ENCODE measurements at places on chromosomes 13 and 19.

DNA sequence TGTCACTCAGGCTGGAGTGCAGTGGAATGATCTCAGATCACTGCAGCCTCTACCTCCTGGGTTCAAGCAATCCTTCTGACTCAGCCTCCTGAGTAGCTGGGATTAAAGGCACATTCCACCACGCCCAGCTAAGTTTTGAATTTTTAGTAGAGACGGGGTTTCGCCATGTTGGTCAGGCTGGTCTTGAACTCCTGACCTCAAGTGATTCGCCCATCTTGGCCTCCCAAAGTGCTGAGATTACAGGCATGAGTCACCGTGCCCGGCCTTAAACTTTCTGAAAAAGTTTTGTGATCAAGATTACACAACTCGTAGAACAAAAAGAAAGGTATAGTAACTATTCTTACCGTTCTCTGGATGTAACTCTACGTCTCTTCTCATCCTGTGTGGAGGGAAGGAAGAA, 21.2 kb downstream of the DNMT1 start:
- DNase-seq = no peak

- DNase-seq = no peak
Measured at GRCh38 chr13:33787051-33787591, 30.8 kb upstream of the RFC3 start.

DNA sequence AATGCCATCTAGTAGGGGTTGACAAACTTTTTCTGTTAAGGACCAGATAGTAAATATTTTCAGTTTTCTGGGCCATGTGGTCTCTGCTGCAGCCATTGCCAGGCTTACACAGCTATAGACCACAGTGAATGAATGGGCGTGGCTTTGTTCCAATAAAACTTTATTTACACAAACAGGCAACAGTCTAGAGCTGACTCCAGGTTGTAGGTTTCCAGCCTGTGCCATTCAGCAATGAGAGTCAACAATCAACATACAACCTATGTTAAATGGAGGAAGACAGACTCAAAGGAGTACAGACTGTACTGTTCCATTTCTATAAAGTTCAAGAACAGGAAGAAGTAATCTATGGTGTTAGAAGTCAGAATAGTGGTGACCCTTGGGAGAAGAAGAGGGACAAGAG, 15.2 kb upstream of the IZUMO2 start:
- no peak for DNase-seq

DNA sequence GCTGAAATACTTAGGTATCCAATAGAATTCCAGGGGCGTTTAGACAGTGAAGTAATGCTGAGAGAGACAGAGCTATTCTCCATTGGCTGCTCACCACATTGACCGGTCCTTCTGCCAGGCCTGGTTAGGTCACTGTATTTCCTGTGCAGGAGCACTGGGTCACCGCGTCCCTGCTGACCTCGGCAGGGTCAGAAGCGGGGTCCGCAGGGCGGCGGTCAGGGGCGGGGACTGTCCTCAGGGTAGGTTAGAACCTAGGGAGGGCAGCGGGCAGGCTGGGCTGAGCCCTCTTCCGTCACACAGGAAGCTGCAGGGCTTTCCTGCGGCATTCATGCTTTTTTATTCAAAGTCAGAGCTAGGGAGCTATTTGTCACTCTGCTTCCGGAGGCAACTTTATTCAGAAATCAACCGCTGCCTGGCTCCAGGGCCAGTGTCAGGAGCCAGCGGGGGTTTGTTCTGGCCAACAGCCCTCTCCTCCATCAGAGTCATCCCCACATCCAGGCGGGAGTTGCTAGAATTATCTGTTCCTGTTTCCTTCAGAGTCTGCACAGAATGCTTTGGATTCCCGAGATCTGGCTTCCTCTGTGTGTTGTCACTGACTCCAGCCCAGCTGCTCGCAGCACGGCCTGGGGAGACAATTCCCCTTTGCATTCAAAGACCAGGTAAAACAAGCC, 81.2 kb upstream of the WASF3 start:
- no peak for DNase-seq

DNA sequence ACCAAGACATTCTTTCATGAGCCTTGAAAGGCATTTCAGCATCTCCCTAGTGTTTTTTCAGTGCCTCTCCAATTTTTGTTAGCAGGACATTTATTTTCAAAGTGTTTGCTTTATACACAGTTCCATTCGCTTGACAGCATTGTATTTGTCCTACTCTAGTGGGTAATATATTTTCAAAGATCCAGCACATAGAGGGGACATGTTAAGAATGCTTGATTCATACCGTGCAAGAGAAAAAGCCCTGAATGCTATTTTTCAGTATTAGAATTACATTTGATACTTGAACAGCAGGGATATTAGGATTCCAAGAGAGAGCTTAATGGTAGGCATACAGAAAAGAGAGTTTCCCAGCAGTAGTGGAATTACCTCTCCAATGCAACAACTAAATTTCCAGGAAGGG, 21.3 kb downstream of the ERICH6B start:
- DNase-seq = no peak

- no peak for DNase-seq
Measured at GRCh38 chr13:26422036-26422435, 135.4 kb upstream of the WASF3 start.

GRCh38 chr13:77874406-77874805, 44.2 kb downstream of the EDNRB start:
- no peak for DNase-seq

DNA sequence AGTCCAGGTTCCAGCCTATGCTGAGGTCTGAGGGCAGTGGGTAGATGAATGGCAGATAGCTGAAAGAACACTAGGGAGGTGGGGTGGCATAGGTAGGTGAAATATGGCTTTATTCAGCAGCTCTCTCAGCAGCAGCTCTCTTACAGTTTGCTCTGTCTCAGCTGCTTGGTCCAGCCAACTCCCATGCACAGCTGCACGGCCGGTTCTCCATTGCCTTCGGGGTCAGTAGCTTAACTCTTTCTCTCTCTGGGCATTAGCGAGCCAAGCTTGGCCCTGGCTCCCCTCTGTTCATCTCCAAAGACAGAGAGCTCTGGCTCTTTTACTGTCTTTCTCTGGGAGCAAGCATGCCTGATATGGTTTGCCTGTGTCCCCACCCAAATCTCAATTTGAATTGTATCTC, 151.9 kb downstream of the MYO16 start:
- no peak for DNase-seq

DNA sequence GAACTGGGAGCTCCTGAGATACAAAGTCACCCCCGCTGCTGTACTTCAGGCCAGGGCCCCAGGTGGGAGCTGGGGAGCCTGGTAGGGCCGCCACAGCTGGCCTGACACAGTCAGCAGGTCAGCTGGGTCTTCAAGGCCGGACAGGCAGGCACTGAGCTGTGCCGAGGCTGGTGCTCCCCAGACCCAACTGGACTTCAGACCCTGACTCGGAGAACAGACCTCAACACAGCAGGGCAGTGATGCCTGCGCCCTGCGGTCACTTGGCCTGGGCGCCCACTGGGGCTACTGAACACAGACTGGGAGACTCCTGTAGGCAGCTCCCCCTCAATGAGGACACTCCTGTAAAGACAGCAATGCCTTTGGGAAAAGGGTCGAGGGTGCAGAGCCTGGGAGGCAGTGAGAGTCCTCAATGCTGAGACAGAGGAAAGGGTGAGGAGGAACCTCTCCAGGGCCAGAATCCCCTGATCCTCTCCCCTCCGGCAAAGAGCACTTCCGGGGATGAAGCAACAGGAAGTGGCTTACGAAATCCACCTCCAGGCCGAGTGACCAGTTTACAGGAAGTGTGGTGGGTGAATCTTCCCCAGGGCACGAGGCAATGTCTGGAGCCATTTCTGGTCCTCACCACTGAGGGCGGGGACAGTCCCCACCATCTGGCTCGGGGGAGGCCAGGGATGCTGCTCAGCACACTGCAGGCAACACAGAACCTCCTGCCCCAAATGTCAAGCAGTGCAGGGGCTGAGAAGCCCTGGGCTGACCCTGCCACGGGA, 40.8 kb upstream of the ISYNA1 start:
- peak; percentile 33 for DNase-seq

GRCh38 chr19:4969292-4969771, 419 bp downstream of the KDM4B start:
- no peak for DNase-seq

DNA sequence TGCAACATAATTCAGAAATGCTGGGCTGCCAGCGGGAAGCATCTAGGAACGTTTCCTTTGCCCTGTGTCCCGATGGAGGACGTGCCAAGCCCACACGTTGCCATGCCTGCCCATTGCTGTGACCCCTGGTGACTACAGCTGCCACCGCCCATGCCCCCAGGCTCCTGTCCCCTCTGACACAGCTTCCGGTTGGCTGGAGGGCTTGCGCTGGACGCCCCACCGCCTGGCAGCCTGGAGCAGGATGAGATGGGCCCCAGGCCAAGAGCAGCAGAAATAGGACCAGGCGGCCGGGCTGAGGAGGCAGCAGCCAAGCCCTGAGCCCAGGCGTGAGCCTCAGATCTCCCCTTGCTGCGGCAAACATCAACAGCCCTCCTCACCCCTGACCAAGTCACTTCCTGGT, 125.9 kb downstream of the COL4A2 start:
- no peak for DNase-seq

DNA sequence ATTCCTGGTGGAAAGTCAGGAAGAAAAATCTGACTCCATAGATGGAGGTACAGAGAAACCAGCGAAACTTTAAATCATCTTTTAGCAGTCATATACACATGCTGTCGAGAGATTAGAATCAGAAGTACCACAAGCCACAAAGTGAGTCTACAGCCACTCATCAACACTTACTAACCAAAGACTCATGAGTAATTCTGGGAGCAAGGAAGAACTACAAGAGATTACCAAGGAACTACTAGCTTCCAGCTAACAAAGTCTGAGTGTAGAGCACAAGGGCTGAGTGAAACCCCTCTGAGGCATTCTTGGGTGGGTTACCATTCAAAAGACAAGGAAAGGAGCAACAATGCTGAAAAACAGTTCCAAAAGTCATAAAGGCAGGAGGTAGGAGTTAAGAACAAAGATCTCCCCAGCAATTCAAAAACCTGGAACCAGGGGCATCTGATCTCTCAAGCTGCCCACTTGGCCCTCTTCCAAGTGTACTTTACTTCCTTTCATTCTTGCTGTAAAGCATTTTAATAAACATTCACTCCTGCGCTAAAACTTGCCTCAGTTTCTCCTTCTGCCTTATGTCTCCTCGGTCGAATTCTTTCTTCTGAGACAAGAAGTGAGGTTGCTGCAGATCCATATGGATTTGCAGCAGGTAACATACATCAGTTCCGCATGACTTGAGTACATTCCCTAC, 13.0 kb downstream of the RBM26 start:
- DNase-seq = no peak

DNA sequence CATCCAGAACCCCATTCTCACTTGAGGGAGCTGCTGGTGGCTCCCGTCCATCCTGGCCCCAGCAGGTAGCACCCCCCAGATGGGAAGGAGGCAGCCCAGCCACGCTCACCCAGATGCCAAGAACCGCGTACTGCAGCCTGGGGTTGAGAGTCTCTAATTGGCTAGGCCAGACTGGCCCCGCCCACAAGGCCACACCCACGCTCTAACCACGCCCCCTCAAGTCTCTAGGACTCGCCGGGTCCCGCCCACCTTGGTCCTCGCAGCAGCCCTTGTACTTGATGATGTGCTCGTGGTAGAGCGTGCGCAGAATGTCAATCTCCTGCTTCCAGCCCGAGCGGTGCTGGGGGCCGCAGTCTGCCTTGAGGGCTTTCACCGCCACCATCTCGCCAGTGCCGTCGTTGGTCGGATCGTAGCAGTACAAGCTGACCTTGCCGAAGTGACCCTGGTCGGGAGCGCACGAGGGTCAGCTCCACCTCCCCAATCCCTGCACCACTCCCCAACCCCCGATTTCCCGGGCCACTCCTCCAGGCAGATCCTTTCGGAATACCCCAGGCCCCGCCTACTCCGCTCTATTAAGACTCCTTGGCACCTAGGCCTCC, 14.5 kb upstream of the ICAM3 start:
- peak; percentile 38 for DNase-seq

GRCh38 chr19:55683449-55684261, 8.6 kb downstream of the EPN1 start:
- no peak for DNase-seq

- no peak for DNase-seq
Measured at GRCh38 chr19:3612901-3613741, 6.4 kb upstream of the TBXA2R start.

- no peak for DNase-seq
Measured at GRCh38 chr19:14142262-14143190, 6.1 kb upstream of the ASF1B start.

DNA sequence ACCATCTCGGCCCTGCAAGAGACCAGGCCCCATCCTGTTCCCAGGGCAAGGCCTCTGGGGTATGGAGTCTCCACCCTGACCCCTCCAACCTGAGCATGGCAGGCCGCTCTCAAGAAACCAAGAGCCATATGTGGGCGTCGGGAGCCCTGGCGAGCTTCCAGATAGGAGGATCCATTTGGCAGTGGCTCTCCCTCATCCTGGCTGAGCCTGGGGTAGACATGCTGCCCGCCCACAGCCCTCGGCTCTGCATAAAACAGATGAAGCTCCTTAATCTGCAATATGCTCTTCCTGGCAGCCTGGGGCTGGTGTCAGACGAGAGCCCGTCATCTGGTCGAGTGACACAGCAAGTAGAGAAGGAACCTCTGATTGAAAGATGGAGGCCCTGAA, 6.1 kb downstream of the ATP13A1 start:
- DNase-seq = no peak

DNA sequence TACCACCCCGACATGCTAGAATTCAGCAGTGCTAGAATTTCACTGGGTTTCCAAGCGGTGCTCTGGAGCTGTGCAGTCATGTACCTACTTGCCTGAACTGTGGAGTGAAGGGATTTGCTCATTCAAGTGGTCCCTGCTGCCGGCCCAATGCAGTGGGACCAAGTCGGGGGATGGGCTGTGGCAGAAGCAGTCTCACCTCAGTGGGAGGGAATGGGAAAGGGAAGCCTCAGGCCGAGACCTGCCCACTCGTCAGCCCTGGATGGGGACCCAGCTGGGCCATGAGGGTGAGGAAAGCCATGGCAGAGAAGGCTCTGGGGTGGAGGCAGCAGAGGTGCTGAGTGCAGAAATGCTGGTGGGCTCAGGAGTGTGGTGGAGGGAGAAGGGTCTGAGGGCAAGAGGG, 14.9 kb downstream of the KLHL26 start:
- no peak for DNase-seq

DNA sequence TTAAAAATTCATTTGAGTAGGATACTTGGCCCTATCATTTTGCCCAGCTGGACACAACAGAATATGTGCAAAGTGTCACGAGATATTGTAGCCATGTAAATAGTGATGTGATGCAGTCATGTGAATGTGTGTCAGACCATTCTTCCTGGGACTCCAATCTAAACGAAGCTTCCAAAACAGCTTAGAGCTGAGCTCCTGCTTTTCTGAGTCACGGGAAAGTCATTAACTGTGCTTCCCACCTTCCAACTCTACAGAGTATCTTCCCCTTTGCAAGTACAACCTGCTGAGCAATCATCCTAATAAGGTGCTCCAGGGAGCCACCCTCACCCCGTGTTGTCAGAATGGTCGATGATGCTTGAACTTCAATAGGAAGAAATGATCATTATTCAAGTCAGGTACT, 294.7 kb downstream of the MYO16 start:
- DNase-seq = no peak

GRCh38 chr13:114043421-114044053, 69.7 kb upstream of the C13orf46 start:
- DNase-seq = no peak
